CD8-positive, alpha-beta memory T cell (primary cell): ENCODE measurements at places on chromosomes 11 and 22. TPM values are rescaled to one million over a fixed set of nuclear protein-coding genes. Genes with fewer than 3 reads are reported as not detected.

The MS4A14 gene
- not detected for total RNA-seq

- no peaks in the 10 kb centered on the region for H3K4me1 ChIP-seq
- no peak overlapping the region for H3K4me3 ChIP-seq
- no peak for DNase-seq
- no peaks in the 10 kb centered on the region for H3K27me3 ChIP-seq
These were observed 41.0 kb upstream of the EIF3D start for GRCh38 chr22:36569999-36570398.

The ACTN3 gene
- total RNA-seq = 0.31 TPM

GRCh38 chr11:65992056-65992455 lies 9.9 kb downstream of the EIF1AD start:
- no peak for DNase-seq
- no peak overlapping the region for H3K27ac ChIP-seq
- no peaks in the 10 kb centered on the region for H3K27me3 ChIP-seq

The NDUFA6 gene
- total RNA-seq = 126 TPM

The CTSW gene
- total RNA-seq = 40.9 TPM

The TCN2 gene
- total RNA-seq = 0.11 TPM

- H3K4me3 ChIP-seq = no peak overlapping the region
- DNase-seq = no peak
- H3K4me1 ChIP-seq = no peaks in the 10 kb centered on the region
- H3K27ac ChIP-seq = no peak overlapping the region
These were observed 366.0 kb upstream of the PDGFD start for GRCh38 chr11:104529906-104530305.

DNA sequence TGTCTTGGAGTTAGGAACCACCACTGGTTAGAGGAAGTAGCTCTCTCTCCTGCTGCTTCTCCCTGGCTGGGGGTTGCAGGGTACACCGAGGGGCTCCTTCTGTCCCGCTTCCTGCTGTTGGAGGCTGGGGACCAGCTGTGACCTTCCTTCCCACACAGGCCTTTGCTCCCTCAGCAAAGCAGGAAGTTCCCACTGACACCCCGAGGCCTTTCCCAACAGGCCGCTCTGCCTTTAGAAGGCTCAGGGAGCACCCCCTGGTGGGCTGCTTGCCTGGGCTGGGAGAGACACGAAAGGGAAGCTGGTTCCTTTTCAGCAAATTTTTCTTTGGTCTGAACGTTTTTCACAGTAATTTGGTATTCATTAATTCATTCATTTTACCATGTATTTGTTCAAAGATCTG lies 527.9 kb upstream of the B3GAT1 start:
- no peaks in the 10 kb centered on the region for H3K27me3 ChIP-seq
- H3K36me3 ChIP-seq = no peaks in the 10 kb centered on the region
- no peak overlapping the region for H3K4me3 ChIP-seq
- no peak overlapping the region for H3K27ac ChIP-seq
- H3K4me1 ChIP-seq = no peaks in the 10 kb centered on the region

DNA sequence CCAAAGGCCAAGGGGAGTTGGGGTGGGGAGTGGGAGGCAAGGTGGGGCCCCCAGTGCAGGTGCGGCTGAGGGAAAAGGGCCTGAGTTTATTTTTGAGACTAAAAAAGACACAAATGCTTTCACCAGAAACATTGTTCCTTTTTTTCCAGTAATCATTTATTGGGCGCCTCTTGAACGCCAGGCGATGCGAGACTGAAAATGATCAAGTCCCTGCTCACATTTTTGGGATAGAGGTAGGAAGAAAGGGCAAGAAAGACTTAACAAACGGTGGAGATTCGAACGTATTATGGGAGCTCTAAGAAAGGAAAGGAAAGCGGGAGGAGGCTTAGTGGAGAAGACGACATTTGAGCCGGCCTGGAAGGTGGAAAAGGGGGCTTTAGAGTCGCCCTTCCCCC lies 796 bp upstream of the SF3B2 start:
- no peaks in the 10 kb centered on the region for H3K27me3 ChIP-seq
- peaks cover 23% of the 10 kb centered on the region for H3K4me1 ChIP-seq
- no peak for DNase-seq
- H3K27ac ChIP-seq = peak overlapping the region; percentile 86

- H3K4me1 ChIP-seq = no peaks in the 10 kb centered on the region
- H3K4me3 ChIP-seq = no peak overlapping the region
- no peak overlapping the region for H3K27ac ChIP-seq
These were observed 660.5 kb downstream of the NTM start for GRCh38 chr11:132030896-132031295.

GRCh38 chr11:66933531-66933930 lies 24.7 kb downstream of the PC start:
- H3K27ac ChIP-seq = no peak overlapping the region
- no peaks in the 10 kb centered on the region for H3K4me1 ChIP-seq
- no peaks in the 10 kb centered on the region for H3K27me3 ChIP-seq
- no peak overlapping the region for H3K4me3 ChIP-seq
- H3K36me3 ChIP-seq = no peaks in the 10 kb centered on the region

The SMIM35 gene
- total RNA-seq = 0.40 TPM

DNA sequence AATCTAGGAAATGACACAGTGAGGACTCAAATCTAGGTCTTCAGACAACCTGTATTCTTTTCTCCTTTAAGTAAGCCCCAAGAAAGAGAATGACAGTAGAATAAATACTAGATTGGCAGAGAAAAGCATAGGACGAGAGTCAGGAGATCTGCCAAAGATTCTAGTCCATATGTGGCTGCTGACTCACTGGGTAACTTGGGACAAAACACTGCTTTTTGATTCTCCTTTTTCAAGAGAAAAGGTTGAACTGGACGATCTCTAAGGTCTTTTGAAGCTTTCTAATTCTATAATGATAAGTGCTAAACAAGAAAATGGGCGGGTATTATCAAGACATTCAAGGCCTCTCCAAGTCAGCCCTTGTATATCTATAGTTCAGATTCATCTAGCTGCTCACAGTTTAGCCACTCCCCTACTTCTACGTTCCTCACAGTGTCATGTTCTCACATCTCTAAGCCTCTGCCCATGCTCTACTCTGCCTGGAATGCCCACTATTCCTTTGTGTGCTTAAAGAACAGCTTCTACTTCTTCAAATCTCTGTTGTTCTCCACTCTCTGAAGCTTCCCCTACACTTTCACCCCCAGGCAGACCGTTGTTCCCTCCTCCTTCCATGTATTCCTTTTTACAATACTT lies 53.0 kb downstream of the RELT start:
- no peaks in the 10 kb centered on the region for H3K36me3 ChIP-seq
- no peak overlapping the region for H3K4me3 ChIP-seq
- no peak overlapping the region for H3K27ac ChIP-seq
- no peaks in the 10 kb centered on the region for H3K27me3 ChIP-seq

The OR10AG1 gene
- not detected for total RNA-seq

The SLCO2B1 gene
- total RNA-seq = 0.98 TPM

DNA sequence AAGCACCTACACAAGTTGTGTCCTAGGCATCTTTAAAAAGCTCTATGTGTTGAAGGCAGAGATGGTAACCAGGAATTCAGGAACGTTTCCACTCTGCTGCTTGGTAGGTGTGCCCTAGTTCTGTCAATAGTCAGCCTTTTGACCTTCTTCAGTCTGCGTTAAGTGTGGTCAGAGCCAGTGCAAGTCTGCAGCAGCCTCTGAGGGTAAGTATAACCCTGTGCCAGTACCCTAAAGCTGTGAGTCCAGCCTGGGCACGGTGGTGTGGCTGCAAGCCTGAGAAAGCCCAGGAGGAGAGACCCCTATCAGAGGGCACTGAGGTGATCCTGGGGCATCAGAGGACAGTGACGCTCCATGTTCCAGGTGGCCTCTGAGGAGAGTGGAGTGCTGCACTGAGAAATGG lies 76.8 kb upstream of the ADORA2A start:
- H3K4me3 ChIP-seq = no peak overlapping the region
- peaks cover 24% of the 10 kb centered on the region for H3K36me3 ChIP-seq
- H3K27ac ChIP-seq = no peak overlapping the region
- H3K27me3 ChIP-seq = no peaks in the 10 kb centered on the region

The INS gene
- total RNA-seq = not detected

- no peaks in the 10 kb centered on the region for H3K27me3 ChIP-seq
- H3K36me3 ChIP-seq = no peaks in the 10 kb centered on the region
- DNase-seq = no peak
- no peaks in the 10 kb centered on the region for H3K4me1 ChIP-seq
- no peak overlapping the region for H3K27ac ChIP-seq
- no peak overlapping the region for H3K4me3 ChIP-seq
These were observed 59.5 kb downstream of the CDKN1C start for GRCh38 chr11:2825889-2826678.

DNA sequence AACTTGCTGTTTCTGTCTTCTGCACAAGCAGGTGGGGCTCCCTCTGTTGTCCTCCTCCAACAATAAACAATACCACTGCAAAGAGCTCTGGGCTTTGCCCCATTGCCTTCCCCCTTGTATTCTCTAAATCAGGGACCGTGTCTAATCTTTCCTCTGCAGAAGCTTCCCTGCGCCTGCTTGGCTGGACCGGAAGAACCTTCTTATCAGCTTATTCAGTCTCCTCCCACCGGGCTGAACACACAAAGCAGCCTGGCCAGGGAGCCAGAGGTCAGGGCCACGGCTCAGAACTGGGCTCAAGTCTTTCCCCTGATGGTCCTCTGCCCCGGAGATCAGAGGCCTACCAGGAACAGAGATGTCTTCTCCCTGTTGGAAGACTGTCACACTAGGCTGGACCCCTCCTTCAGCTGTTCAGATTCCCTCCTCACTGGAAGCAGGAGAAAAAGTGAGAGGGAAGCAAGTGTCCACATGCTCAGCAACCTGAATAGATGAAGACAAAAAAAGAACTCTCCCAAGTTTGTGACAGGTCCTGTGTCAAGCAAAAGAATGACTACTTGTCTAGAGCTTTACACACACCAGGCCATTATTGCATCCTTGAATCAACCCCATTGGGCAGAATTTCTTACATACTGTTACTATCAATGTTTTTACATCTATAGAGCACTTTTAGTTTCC lies 63.7 kb downstream of the RAB30 start:
- no peaks in the 10 kb centered on the region for H3K27me3 ChIP-seq
- H3K4me3 ChIP-seq = no peak overlapping the region
- DNase-seq = no peak
- H3K36me3 ChIP-seq = no peaks in the 10 kb centered on the region

GRCh38 chr22:34356481-34356880 lies 436.2 kb upstream of the LARGE1 start:
- H3K27ac ChIP-seq = no peak overlapping the region
- no peaks in the 10 kb centered on the region for H3K27me3 ChIP-seq
- no peaks in the 10 kb centered on the region for H3K36me3 ChIP-seq
- H3K4me3 ChIP-seq = no peak overlapping the region
- no peak for DNase-seq

DNA sequence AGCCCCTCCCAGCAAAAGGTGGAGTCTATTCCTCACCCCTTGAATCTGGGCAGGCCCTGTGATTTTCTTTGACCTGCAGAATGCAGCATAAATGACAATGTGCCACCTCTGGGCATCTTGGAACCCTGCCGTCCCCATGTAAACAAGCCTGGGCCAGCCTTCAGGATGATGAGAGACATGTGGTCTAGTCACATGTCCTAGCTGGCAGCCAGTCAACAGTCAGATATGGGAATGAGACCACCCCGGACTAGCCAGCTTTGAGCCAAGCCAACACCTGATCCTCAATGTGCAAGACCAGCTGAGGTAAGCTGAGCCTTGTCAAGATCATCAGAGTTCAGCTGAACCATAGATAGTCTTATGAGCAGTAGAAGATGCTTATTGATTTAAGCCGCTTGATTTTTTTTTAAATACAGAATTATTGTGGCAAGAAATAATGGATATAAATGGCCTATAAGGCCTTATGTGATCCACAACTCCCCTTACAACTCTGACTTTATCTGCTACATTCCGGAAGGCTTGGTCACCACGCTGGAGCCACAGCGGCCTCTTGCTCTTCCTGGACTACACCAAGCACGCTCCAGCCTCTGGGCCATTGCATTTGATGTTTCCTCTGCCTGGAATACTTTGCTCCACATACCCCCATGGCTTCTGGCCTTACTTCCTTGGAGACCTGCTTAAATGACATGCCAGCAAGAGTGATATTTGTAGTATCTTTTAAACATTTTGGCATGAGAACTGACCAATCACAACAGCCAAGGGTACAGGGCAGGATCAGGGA lies 225.9 kb upstream of the SESN3 start:
- no peaks in the 10 kb centered on the region for H3K4me1 ChIP-seq
- no peaks in the 10 kb centered on the region for H3K27me3 ChIP-seq
- no peak for DNase-seq
- no peak overlapping the region for H3K27ac ChIP-seq
- no peak overlapping the region for H3K4me3 ChIP-seq

The DCHS1 gene
- total RNA-seq = 0.96 TPM

The DDB1 gene
- 307 TPM for total RNA-seq

DNA sequence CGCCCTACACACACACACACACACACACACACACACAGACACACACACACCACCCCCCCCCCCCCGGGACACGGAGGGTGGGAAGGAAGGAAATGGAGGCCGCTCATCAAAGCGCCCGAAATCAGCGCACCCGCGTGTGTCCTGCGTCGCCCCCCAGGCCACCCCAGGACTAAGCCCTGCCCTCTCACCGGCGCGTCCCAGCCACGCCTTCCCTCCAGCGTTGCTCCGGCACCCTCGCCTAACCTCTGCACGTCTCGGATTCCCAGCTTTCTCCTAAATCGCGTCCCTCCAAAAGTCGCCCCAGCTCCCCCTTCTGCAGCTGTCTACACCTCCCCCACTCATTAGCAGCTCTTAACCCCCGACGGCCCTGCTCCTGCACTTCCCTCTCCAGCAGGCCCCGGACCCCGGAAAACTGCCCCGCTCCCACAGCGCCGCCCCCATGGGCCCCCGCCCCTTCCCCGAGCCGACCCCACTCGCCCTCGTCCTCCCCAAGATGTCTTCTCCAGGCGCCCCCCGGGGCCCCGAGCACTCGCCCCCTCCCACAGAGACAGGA lies 557 bp downstream of the PACSIN2 start:
- peak overlapping the region; percentile 74 for H3K4me3 ChIP-seq
- peak; percentile 46 for DNase-seq
- H3K4me1 ChIP-seq = peaks cover 9% of the 10 kb centered on the region
- H3K27me3 ChIP-seq = no peaks in the 10 kb centered on the region
- no peak overlapping the region for H3K27ac ChIP-seq
- H3K36me3 ChIP-seq = no peaks in the 10 kb centered on the region

DNA sequence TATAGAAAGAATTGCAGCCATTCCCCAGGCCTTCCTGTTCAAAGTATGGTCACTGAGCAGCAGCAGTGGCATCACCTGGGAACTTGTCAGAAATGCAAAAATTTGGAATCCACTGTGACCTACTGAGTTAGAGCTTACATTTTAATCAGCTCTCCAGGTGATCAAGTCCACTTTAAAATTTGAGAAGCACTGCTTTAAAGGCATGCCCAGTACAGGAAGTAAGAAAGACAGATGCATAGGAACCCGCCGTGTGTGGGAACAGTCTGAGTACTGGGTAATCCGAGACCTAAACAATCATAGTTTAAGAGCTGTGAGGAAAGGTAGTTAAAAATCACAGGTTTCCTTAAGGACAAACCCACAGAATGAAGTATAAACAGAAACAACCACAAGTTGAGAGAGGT lies 462.4 kb downstream of the RAB38 start:
- H3K27me3 ChIP-seq = no peaks in the 10 kb centered on the region
- H3K4me3 ChIP-seq = no peak overlapping the region
- H3K36me3 ChIP-seq = no peaks in the 10 kb centered on the region

The RASD2 gene
- 0.09 TPM for total RNA-seq
